RCC 7860 (cell line): ENCODE measurements at places on chromosomes 1 and 21.

DNA sequence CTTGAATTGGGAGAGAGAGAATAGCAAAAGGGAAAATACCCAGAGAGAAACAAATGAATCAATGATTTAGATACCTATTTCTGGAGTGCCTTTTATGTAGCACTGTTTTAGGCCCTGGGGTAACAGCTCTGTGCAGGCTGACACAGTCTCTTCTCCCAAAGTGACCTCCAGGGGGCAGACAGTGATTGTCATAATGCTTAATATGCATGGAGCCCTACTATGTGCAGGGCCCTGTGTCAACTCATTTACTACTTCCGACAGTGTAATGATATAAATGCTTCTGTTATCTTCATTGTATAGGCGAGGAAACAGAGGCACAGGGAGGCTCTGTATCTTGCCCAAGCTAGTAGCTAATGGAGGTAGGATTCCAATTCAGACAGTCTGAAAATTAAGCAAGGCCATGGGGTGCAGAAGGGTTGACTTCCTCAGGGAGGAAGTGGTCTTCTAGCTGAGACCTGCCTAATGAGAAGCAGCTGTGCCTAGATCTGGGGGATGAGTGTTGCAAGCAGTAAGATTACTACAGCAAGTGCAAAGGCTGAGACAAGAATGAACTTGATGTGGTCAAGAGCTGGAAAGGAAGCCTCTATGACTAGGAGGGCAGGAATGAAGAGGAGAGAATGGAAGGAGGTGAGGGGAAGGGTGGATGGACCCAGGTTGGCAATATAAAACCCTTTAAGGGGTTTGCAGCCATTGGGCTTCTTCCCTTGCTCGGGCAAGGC is 16.2 kb upstream of the SERINC2 start:
- DNase-seq, result peak; percentile 92

DNA sequence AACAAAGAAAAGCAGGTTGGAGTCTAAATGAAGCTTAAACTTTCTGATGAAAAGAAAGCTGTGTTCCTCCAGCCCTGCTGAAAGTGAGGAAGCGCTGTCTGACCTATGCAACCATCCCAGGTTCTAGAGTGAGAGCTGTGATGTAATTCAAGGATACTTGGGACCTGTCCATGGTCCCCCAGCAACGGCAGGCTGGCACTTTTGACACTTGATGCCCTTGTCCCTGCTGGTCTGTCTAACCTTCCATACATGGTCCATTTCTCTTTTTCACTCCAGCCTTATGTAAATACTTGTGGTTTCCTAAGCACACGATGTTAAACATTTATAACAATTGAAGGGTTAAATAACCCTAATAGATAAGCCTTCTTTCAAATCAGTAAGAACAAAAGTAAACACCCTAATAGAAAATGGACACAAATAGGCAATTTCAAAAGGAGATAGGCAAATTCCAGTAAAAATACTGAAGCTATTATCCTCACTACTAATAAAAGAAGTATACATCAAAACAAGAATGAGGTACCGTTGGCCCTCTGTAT is 17.7 kb upstream of the KDM4A start:
- no peak for DNase-seq

- DNase-seq, result no peak
Observed at GRCh38 chr1:112317140-112317539, 78.9 kb upstream of the CTTNBP2NL start.

- DNase-seq, result peak; percentile 60
Observed at GRCh38 chr1:32775640-32776337, 41.4 kb downstream of the YARS1 start.

GRCh38 chr1:26138974-26139558 is 19.8 kb upstream of the FAM110D start:
- DNase-seq, result no peak

- DNase-seq, result no peak
Observed at GRCh38 chr1:86567341-86567740, 20.5 kb downstream of the CLCA4 start.

DNA sequence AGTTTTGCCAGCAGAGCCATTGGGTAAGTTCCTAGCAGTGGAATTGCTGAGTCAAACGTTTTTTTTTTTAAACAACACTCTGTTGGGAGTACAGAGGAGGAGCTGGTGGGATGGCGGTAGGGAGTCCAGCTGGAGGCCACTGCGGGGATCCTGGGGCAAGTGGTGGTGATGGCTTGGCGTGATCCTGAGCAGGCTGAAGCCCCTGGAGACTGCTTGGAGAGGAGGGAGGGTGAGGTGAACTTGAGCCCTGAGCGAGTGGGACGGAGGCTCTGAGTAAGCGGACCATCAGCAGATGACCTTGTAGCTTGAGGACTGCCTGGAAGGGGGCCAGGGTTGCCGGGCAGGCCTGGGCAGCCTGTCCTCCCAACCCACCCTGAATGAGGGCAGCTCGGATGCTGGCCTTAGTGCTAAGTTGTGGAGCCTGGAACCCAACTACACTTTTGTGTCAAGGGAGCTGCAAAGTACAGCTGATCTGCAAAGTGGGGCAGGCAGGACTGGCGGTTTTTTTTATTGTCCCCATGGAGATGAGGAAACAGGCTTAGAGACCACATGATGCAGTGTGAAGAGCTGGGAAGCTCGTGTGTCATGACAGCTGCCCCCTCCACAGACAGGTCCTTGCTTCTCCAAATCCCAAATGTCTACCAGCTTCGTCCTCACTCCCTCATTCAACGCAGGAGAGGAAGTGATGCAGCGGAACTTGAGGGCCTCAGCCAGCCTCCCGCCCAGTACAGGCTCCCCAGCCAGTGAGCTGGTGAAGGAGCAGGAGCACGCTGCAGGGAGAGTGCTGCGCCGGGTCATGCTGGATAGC is 20.2 kb downstream of the MRPL37 start:
- DNase-seq, result no peak

DNA sequence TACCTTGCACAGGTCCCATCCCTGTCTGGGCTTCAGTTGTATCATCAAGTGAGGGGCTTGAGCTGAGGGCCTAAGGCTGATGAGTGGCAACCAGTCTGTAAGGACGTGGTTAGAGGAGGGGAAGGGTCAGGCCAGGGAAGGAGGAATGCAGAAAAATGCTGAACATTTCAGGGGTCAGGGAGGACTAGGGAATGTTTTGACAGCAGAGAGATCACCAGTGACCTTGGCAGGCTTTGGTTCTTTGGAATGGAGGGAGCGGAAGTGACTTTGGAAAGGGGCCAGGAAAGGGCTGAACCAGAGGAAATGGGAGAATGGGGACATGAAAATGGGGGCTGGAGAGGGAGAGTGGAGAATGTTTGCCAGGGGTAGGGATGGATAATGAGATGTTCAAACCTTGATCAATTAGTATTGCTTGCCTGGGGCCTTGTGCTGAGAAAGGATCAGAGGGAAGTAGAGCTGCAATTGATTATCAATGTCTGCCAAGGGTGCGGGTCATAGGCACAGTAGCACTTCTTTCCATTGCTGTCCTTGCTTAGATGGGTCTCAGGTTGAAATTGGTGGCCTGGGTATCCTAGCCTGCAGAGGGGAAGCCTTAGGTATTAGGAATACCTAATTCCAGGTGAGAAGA is 7.4 kb downstream of the LDLRAP1 start:
- DNase-seq, result no peak
